GM23248 (cell line): ENCODE measurements at places on chromosomes 11 and 22.
A peak's percentile ranks its signal among the peaks of the same experiment; 100 is the strongest.

DNA sequence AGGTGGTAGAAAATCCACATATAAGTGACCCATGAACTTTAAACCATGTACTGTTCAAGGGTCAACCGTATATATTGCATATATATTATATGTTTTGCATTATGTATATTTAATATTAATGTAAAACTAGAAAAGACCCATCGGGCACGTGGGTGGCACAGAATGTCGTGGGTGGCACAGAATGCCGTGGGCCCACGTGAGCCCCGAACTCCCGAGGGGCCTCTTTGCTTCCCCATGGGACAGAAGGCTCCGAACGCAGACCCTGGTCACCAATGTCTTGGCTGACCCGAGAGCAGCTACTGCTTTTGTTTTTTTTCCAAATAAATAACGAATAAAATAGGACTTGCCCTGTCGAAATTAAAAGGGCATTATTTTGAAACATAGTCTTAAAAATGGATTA, 415.4 kb downstream of the BRD1 start:
- no peak for DNase-seq

GRCh38 chr11:76391811-76392475, 10.8 kb downstream of the GVQW3 start:
- no peak for DNase-seq

GRCh38 chr11:35618497-35619115, 346 bp downstream of the FJX1 start:
- DNase-seq = peak; percentile 84

- DNase-seq = peak; percentile 28
These were observed 88.5 kb downstream of the MYEOV start for GRCh38 chr11:69382131-69383128.

- DNase-seq = no peak
These were observed 70.6 kb upstream of the ZC3H12C start for GRCh38 chr11:110022548-110022947.

DNA sequence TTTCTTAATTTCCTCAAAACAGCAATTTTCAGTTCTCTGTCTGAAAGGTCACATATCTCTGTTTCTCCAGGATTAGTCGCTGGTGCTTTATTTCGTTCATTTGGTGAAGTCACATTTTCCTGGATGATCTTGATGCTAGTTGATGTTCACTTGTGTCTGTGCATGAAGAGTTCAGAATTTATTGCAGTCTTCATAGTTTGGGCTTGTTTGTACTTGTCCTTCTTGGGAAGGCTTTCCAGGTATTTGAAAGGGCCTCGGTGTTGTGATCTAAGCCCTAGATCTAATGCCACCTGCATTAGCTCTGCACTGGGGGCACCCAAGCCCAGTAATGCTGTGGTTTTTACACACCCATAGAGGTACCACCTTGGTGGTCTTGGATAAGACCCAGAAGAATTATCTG, 228.9 kb downstream of the GUCY1A2 start:
- no peak for DNase-seq

GRCh38 chr22:45210577-45210976, 30.1 kb downstream of the KIAA0930 start:
- DNase-seq = no peak

DNA sequence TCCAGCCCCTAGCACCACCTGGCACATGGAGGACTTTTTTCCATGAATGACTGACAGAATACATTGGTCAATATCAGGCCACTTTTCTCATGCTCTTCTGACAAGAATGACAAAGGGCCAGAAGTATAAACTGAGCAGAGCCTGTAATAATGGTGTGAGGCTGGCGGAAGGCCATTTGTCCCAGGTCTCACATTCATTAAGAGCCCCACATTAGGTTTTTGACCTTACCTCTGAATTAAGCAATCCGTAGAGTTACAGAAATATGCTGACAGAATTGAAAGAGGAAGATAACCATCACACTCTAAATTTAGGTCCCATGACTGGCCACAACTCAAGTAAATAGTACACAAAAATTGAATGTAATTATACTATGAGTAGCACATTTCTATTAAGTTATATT, 55.2 kb downstream of the SYT9 start:
- DNase-seq = no peak

DNA sequence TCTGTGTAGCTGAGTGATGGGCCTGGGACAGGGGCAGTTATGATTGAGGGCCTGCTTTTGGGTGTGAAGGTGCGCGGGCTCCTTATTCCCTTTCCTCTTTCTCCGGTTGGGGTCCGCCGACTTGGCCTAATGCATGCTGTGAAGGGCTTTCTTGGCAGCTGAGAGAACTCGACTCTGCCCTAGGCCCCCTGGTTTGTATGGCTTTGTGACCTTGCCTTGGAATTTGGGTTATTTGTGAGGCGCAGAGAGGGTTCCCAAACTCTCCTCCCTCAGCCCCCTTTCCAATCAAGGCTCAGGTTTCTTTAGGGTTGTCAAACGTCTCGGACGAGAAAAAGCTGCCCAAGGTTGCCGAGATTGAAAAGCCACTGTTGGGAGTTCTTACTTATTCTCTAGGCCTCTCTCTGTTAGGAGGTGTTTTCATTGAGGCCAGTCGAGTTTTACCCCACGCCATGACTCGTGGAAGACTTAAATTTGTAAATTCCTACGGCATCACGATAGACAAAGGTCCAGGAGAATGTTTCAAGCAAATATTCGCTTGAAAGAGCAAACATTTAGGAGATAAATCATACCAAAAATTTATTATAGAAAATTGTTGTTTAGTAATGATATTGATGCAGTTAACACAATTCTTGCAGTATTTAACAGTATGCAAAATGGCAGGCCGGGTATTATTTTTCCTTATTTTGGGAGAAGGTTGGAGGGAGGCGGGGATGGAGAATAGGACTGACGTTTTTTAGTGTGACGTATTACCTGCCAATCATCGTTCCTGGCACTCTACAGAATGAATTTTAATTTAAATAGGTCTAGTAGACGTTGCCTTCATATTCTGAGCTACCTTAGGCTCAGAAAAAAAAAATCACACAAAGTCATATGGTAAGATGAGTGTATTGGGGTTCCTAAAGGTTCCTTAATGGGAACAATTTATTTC, 689 bp downstream of the PDHX start:
- DNase-seq = peak; percentile 60

GRCh38 chr11:3189196-3189843, 24.2 kb upstream of the OSBPL5 start:
- no peak for DNase-seq

- peak; percentile 57 for DNase-seq
These were observed 35.9 kb upstream of the LYVE1 start for GRCh38 chr11:10604340-10604748.

GRCh38 chr11:9002920-9003572, 755 bp downstream of the NRIP3 start:
- peak; percentile 24 for DNase-seq

- no peak for DNase-seq
These were observed 152.2 kb downstream of the SPATA19 start for GRCh38 chr11:133693110-133693509.

GRCh38 chr11:112971195-112971594, 10.0 kb downstream of the NCAM1 start:
- no peak for DNase-seq

GRCh38 chr11:20754933-20755332, 85.5 kb downstream of the NELL1 start:
- no peak for DNase-seq

GRCh38 chr22:47600281-47600680, 837.8 kb downstream of the TBC1D22A start:
- no peak for DNase-seq

DNA sequence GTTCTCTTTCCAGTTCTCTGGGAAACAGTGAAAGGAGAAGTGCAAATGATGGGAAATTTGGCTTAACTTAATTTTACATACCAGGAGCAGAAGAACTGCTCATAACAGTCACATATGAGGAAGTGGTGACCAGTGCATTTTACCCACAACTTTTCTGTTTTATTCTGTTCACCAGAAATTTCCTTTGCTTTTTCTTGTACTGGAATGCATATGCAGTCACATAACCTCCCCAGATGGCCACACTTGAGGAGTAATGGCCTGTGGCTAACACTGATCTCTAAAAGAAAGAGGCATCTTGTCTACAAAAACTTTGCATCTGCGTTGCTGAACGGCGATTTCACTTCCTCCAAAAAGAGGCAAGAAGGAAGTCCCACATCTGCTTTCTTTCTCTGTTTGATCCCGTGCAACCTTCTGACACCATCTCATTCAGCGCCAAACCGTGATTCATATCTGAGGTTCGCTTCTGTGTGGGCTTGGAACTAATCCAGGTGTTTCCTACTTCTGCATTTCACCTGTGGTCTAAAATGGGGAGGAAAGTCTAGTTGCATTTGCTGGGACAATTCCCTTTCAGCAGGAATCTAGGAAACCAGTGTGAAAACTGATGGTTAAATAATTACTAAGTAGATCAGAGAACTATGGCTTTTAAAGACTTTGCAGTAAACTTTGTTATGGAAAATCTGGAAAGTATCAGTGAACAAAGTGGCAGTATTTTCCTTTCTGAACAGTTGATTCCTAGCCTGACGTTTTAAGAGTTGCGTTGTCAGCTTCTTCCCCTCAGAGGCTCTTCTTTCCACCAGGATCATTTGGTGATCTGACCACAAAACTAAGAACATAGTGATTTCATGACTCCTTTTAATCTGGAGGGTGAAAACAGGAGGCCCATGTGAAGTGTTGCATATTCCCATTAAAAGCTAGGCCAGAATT, 4.2 kb upstream of the MPEG1 start:
- peak; percentile 71 for DNase-seq

- no peak for DNase-seq
These were observed 8.3 kb upstream of the SLC39A13 start for GRCh38 chr11:47399860-47400767.

DNA sequence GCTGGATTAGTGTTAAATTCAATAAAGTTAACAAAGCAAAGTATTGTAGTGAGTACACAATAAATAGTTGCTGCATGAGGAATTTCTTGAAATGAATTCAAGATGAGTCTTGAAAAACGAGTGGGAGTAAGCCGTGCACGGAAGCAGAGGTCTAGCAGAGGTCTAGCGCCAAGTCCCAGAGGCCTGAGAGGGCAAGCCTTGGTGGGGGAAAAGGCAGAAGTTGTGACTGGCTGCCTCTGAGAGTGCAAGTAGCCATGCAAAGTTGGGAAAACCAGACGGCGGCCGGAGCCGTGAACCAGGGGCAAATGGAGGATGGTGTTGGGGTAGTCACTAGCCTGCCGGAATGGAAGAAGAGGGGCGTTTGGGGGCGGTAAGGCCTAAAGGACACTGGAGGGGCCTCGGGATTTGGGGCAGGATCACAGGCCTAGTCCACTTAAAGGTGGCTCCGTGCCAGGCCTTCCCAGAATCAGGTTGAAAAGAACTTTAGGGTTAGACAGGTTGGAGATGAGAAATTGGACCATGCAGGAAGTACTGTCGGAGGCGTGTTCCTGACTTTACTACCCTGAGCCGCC, 379 bp upstream of the SLC3A2 start:
- DNase-seq = peak; percentile 96

- no peak for DNase-seq
These were observed 17.2 kb downstream of the SCGB1A1 start for GRCh38 chr11:62435846-62436660.

- DNase-seq = no peak
These were observed 47.2 kb downstream of the LRFN4 start for GRCh38 chr11:66904055-66904454.

DNA sequence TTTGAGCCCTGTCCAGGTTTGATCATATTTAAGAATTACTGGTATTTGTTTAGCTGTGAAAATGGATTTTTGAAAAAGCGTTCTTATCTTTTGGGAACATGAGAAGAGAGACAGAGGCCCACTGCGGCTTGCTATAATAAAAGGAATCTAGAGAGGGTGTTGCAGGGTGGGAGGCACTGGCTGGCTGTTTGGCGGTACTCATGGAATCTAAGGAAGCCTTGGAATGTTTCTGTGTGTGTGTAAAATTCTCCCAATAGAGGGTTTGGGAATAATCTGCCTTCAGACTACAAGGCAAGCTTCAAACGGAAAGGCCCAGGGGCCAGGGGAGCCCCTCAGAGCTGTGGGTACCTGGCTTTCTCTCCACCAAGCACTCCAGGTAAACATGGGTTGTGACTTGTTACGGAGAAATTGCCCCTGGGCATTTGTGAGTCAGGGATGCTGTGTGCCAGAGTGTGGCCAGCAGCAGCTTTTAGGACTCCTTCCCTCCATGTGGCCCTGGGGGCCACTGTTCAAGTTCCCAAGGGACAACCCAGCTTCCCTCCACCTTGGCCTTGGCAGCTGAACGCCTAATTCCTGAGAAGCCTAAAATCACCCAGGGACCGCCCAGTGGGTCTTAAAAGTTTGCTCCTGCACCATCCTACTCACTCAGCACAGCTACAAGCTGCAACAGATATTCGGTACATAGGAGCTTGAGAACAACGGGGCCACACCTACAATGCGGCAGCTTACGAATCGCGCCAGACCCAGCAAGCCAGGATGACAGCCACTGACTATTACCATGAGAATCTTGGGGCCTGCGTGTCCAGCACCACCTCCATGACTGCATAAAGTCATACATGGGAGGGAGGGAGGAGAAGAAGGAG, 14.1 kb upstream of the SYT8 start:
- DNase-seq = peak; percentile 27

- DNase-seq = no peak
These were observed 20.9 kb downstream of the SPTBN2 start for GRCh38 chr11:66708094-66708493.
